ENCODE measurements at places on chromosomes 12 and 14.

GRCh38 chr14:22168092-22168955, 420.7 kb downstream of the DAD1 start:
- no peak for DNase-seq

DNA sequence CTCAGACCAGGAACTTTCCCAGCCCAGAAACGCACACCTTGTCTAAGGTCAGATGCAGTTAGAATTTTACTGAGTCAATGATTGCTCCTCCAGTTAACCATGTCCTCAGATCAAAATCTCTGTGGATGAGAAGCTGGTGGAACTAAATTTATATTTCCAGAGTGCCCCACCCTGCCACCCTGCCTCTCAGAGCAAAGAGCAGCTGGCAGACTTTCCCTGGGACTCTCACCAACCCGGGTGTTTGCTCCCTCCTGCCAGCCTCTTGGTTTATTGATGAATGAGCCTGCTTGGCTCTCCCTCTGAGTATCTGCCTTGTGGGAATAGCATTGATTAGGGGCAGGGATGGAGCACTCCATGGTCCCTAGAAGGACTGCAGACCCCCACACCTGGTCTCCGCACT, 5.9 kb upstream of the KRT1 start:
- DNase-seq, result no peak

- DNase-seq, result no peak
Observed at GRCh38 chr14:91113829-91114078, at the start of gene DGLUCY. Gene DGLUCY, plus strand, starts transcription at chr14:91114073. Its CDS starts 46,222 bp downstream, at chr14:91160295.

GRCh38 chr14:22541721-22542120, 47.3 kb downstream of the DAD1 start:
- no peak for DNase-seq

GRCh38 chr12:98587084-98587483, 6.4 kb upstream of the SLC25A3 start:
- no peak for DNase-seq

- DNase-seq, result no peak
Observed at GRCh38 chr12:119241580-119242169, 62.9 kb downstream of the HSPB8 start.

- no peak for DNase-seq
Observed at GRCh38 chr12:112122823-112123690, 2.3 kb upstream of the TRAFD1 start.

GRCh38 chr12:2479851-2480535, 314.8 kb upstream of the FKBP4 start:
- no peak for DNase-seq
